ENCODE measurements at places on chromosomes 13 and 19. TPM values are rescaled to one million over a fixed set of nuclear protein-coding genes. Genes with fewer than 3 reads are reported as not detected.
A peak's percentile ranks its signal among the peaks of the same experiment; 100 is the strongest.

Gene TBXA2R
- 0.70 TPM for total RNA-seq

DNA sequence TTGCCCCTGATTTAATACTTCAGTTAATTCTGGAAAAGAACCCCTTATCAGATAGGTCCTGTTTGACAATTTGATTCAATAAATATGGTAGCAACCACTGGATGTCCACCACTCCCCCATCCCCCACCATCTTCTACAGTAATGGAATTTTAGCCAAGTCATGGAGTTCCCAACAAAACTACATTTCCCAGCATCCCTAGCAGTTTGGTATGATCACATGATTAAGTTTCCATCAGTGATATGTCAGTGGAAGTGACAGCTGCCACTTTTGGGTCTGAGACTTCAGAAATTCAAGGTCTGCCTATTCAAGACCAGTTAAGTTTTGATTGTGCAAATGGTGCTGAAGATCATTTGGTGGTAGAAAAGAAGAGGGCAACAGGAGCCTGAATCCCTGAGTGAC is 85.5 kb downstream of the CACNA1A start:
- no peak for DNase-seq
- H3K4me1 ChIP-seq: no peaks in the 10 kb centered on the region
- no peak overlapping the region for H3K27ac ChIP-seq
- no peaks in the 10 kb centered on the region for H3K27me3 ChIP-seq

GRCh38 chr13:110062077-110062776 is 244.7 kb downstream of the COL4A1 start:
- no peaks in the 10 kb centered on the region for H3K36me3 ChIP-seq
- no peak overlapping the region for H3K4me3 ChIP-seq
- H3K27me3 ChIP-seq: peaks cover 15% of the 10 kb centered on the region
- H3K4me1 ChIP-seq: no peaks in the 10 kb centered on the region

Gene CGB2
- not detected for total RNA-seq

Gene IGLON5
- total RNA-seq: 0.94 TPM

- no peaks in the 10 kb centered on the region for H3K4me1 ChIP-seq
- H3K27me3 ChIP-seq: no peaks in the 10 kb centered on the region
- no peak overlapping the region for H3K27ac ChIP-seq
- H3K4me3 ChIP-seq: no peak overlapping the region
- DNase-seq: no peak
These were observed 49.4 kb upstream of the TNFSF11 start for GRCh38 chr13:42524487-42525034.

DNA sequence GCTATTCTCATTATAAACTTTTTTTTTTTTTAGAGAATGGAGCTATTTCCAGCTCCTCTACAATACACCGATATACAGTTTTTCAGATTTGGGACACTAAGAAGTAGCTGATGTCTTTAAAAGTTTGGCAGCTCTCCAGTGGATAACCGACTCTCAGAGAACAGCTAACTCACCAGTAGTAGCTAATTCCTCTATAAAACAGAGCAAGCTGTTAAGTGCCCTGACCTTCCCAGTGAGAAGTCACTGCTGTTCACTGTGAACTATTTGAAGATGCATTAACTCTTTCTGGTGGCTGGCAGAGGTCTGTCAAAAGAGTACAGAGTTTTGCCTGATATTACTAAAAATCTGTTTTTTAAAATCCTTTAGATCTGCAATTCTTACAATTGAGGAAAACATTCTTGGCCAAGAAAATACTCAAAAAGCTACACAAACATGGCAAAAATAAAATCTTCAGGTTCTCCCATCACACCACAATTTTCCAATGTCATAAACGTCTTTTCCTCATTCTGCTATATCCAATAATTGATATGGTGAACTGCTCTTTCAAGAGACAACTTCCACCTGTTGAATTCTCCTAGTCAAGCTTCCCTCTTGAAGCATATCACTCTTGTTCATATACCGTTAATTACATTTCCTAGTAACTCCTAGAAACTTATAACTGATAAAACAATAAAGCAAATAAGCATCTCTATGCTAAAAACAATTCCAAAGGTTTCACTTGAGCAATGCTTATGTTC is 44.2 kb downstream of the TBC1D4 start:
- H3K4me1 ChIP-seq: peaks cover 18% of the 10 kb centered on the region
- no peak overlapping the region for H3K4me3 ChIP-seq
- H3K27ac ChIP-seq: no peak overlapping the region
- peak; percentile 78 for DNase-seq

Gene CEACAM3
- not detected for total RNA-seq

- no peaks in the 10 kb centered on the region for H3K36me3 ChIP-seq
- no peak overlapping the region for H3K4me3 ChIP-seq
- H3K4me1 ChIP-seq: no peaks in the 10 kb centered on the region
- no peaks in the 10 kb centered on the region for H3K27me3 ChIP-seq
These were observed 41.8 kb upstream of the ZNF429 start for GRCh38 chr19:21463449-21464105.

Gene NPAS1
- total RNA-seq: 2.1 TPM

GRCh38 chr13:80509264-80509663 is 168.3 kb upstream of the SPRY2 start:
- peaks cover 14% of the 10 kb centered on the region for H3K4me1 ChIP-seq
- no peak overlapping the region for H3K4me3 ChIP-seq
- no peaks in the 10 kb centered on the region for H3K27me3 ChIP-seq
- H3K36me3 ChIP-seq: no peaks in the 10 kb centered on the region

DNA sequence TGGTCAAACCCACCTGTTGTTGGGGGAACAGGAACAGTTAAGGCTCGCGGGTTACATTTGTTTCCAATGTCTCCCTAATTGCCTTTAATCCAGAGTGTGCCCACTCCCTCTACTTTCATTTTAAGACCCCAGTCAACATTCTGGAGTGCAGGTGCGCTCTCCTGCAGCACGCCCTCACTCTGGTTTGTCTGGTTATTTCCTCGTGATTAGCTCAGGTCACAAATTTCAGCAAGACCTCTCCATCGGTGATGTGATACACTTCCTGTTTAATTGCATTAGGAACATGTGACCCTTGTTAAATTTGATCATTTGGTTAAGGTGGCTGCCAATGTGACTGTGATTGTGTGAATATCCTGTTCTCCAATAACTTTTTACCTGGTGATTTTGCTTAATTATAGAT is 53.0 kb downstream of the TEX29 start:
- no peak overlapping the region for H3K27ac ChIP-seq
- peaks cover 10% of the 10 kb centered on the region for H3K27me3 ChIP-seq
- no peak for DNase-seq
- no peaks in the 10 kb centered on the region for H3K36me3 ChIP-seq
- H3K4me3 ChIP-seq: no peak overlapping the region

- H3K36me3 ChIP-seq: peaks cover 18% of the 10 kb centered on the region
- no peaks in the 10 kb centered on the region for H3K4me1 ChIP-seq
- no peak overlapping the region for H3K4me3 ChIP-seq
- H3K27ac ChIP-seq: no peak overlapping the region
- DNase-seq: no peak
These were observed 17.9 kb downstream of the TFDP1 start for GRCh38 chr13:113602291-113602988.

DNA sequence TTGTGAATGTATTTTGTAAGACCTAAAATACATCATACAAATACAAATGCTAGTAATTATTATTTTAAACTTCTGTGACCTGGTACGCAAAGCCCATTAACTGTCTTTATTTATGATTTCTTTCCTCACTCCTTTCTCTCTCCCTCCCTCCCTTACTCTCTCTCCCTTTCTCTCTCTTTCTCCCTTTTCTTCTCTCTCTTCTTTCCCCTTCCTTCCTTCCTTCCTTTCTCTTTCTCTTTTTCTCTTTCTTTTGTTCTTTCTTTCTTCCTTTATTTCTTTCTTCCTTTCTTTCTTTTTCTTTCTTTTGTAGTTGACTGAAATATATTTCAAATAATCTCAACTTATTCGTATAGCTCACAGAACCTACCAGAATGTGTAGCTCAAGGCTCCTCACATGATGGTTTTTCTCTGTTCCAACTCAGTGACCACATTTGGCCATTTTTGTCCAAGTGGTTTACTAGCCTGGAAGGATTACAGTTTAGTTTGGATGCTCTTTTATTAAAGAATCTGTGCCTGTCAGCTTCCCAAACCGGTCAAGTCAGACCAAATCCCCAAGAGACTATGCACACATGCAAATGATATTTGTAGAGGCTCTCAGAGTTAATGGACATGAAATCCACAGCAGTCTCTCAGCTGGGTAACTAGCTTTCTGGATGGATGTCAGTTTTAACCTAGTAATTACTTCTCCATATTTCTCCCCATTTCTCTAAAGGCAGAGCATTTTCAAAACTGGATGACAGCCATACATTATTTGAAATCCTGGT is 71.7 kb downstream of the POSTN start:
- H3K36me3 ChIP-seq: no peaks in the 10 kb centered on the region
- H3K4me3 ChIP-seq: no peak overlapping the region
- no peak for DNase-seq
- no peaks in the 10 kb centered on the region for H3K27me3 ChIP-seq
- H3K4me1 ChIP-seq: no peaks in the 10 kb centered on the region
- H3K27ac ChIP-seq: no peak overlapping the region

- peaks cover 95% of the 10 kb centered on the region for H3K36me3 ChIP-seq
- H3K27ac ChIP-seq: peak overlapping the region; percentile 29
- peaks cover 14% of the 10 kb centered on the region for H3K4me1 ChIP-seq
These were observed 38.1 kb downstream of the RUBCNL start for GRCh38 chr13:46348961-46349360.

DNA sequence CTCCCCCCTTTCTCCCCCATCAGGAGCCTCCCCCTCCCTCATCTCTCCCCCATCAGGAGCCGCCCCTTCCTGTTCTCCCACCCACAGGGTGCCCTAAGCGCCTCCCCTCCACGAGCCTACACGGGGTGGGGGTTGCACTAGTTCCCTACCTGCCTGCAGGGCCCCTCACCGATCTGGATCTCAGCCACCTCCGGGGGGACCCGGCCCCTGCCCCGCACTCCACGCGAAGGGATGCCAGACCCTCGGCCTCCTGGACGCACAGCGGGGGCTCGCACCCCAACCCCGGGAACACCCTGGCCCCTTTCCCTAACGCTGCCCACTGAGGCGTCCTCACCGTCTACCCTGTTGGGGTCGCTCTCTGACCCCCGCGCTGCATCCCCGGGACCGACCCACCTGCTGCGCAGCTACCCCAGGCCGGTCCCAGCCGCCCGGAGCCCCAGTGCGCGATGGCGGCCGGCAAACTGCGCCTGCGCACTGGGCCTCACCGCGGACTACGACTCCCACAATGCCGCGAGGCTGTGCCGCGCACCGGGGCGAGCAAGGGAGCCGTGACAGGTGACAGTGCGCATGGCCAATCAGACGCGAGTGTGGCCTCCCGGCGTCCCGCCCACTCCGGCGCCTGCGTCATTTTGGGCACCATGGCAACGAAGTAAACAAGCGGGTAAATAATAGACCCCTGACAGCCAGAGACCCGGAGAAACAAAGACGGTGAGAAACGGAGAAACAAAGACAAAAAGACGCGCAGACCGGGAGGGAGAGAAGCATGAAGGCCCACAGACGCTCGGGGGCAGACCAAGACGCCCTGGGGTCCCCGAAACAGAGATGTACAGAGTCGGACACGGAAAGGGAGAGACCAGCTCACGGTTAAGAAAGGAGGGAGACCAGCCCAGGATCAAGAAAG is at the start of gene ZSCAN18:
Gene ZSCAN18, minus strand, starts transcription at position 451 of the 901 bp plus-strand sequence. CDS start 7,964 bp downstream, outside the sequence.
- no peaks in the 10 kb centered on the region for H3K27me3 ChIP-seq
- no peaks in the 10 kb centered on the region for H3K4me1 ChIP-seq
- DNase-seq: peak; percentile 97
- no peaks in the 10 kb centered on the region for H3K36me3 ChIP-seq
- peak within 1 kb of the TSS; percentile 81 for H3K27ac ChIP-seq

GRCh38 chr19:23822735-23823134 is 64.0 kb upstream of the ZNF681 start:
- H3K27me3 ChIP-seq: no peaks in the 10 kb centered on the region
- no peak for DNase-seq
- no peaks in the 10 kb centered on the region for H3K36me3 ChIP-seq
- H3K4me1 ChIP-seq: no peaks in the 10 kb centered on the region
- H3K27ac ChIP-seq: no peak overlapping the region

Gene ATCAY
- 0.76 TPM for total RNA-seq

Gene PGLYRP2
- total RNA-seq: 4.7 TPM

Gene PRKD2
- 45.1 TPM for total RNA-seq

Gene NLRP4
- total RNA-seq: not detected

GRCh38 chr19:20787786-20788185 is 11.7 kb downstream of the ZNF66 start:
- H3K4me3 ChIP-seq: no peak overlapping the region
- no peaks in the 10 kb centered on the region for H3K4me1 ChIP-seq
- H3K27ac ChIP-seq: no peak overlapping the region
- no peak for DNase-seq

Gene KIR2DL4
- total RNA-seq: not detected

GRCh38 chr19:55188625-55189024 is 8.5 kb upstream of the SYT5 start:
- H3K36me3 ChIP-seq: no peaks in the 10 kb centered on the region
- H3K27me3 ChIP-seq: no peaks in the 10 kb centered on the region
- no peak for DNase-seq
- H3K4me1 ChIP-seq: no peaks in the 10 kb centered on the region
- H3K27ac ChIP-seq: no peak overlapping the region
- no peak overlapping the region for H3K4me3 ChIP-seq

DNA sequence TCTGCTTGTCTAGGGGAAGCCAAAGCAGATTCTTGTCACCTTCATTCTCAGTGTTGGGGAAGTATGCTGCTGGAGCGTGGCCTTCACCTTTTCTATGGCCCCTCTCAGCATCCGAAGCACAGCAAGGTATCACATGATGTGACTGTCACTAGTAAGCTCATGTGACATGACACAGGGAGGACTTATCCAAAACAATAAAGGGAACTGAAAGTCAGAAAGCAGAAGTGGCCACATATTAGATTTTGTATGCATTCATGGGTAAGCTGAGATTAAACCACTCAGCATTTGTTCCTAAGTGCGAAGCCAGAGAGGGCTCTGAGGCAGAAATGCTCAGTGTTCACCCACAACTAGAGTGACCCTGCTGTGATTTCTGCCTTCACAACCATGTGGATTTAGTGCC is 72.8 kb upstream of the PCDH8 start:
- no peak overlapping the region for H3K27ac ChIP-seq
- H3K4me3 ChIP-seq: no peak overlapping the region
- no peak for DNase-seq
- no peaks in the 10 kb centered on the region for H3K36me3 ChIP-seq

Gene TINCR
- 0.90 TPM for total RNA-seq

DNA sequence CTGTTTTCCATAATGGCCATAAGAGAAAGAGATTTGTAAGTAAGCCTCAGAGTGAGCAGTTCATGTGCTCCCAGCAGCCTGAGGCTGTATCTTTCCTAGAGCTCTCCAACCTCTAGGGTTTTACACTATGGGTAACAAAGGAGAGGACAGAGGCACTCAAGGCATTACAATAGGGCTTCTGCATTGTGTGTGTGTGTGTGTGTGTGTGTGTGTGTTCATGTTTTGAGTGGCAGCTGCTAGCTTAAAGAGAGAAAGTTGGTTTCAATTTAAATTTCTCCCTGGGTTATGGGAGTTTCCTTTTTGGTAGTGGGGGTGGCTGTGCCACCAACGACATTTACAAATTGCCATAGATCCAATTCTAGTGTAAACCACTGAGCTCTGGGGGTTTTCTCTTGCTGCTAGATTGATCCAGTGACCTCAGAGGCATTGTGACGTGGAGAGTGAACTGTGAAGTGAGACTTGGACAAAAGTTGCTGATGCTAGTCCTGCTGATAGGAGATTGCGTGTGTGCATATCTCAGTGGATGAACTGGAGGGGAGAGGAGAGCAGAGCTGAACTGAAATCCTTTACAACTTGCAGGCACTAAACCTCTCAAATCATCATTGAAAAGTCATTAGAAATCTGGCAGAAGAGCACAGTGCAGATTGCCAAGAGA is 67.2 kb upstream of the OLFM4 start:
- peaks cover 3% of the 10 kb centered on the region for H3K27me3 ChIP-seq
- H3K4me3 ChIP-seq: no peak overlapping the region
- H3K4me1 ChIP-seq: no peaks in the 10 kb centered on the region
- DNase-seq: no peak

Gene PLIN5
- 6.8 TPM for total RNA-seq

Gene CPB2
- 5.5 TPM for total RNA-seq

Gene CBLC
- not detected for total RNA-seq

Gene PABPC3
- total RNA-seq: not detected

All from A673 (cell line).